Neural progenitor cell (in vitro differentiated cells): ENCODE measurements at places on chromosomes 16 and 17. TPM values are rescaled to one million over a fixed set of nuclear protein-coding genes. Genes with fewer than 3 reads are reported as not detected.

Gene TLCD2
- total RNA-seq = 0.15 and 0.28 TPM in 2 replicates

Gene OTOA
- 0.40 TPM in 1 of 2 replicates, not detected in the other for total RNA-seq

Gene C16orf46
- total RNA-seq = 1.7 and 2.5 TPM in 2 replicates

Gene P2RX5
- total RNA-seq = 0.68 TPM in 1 of 2 replicates, not detected in the other

Gene TNFRSF13B
- not detected in 2 replicates for total RNA-seq

Gene FOXO3B
- 9.4 and 29.0 TPM in 2 replicates for total RNA-seq

Gene ZNF764
- 3.6 and 12.6 TPM in 2 replicates for total RNA-seq

Gene DBNDD1
- total RNA-seq = 5.2 and 19.4 TPM in 2 replicates

Gene LDHD
- total RNA-seq = 0.60 and 3.8 TPM in 2 replicates

Gene CLEC18A
- 5.9 and 14.5 TPM in 2 replicates for total RNA-seq

Gene ERN2
- 1.8 and 3.8 TPM in 2 replicates for total RNA-seq

Gene TMED6
- total RNA-seq = not detected in 2 replicates
